CD4-positive, alpha-beta T cell (primary cell): ENCODE measurements at places on chromosomes 3 and 15.
A peak's percentile ranks its signal among the peaks of the same experiment; 100 is the strongest.

DNA sequence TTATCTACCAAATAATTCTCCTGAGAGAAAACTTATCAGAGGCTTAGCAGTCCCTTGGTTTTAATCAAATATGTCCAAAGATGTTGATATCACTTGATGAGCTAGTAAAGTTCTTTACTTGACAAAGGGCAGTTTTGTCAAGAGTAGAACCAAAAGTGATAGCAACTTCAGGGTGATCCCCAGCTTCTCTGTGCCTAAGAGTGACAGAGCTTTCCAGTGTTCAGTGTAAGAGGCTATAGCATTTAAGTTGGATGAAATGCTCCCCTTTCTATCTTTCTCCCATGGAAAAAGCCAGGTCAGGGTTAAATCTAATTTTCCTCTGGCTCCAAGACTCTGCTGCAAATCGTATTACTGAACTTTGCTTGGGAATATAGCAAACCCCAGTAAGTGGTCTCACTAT is 120.8 kb downstream of the UNC13C start:
- no peak for DNase-seq

GRCh38 chr15:60679256-60679655 is 200.3 kb upstream of the ICE2 start:
- no peak for DNase-seq

- DNase-seq, result no peak
These were observed 155.7 kb downstream of the DOCK3 start for GRCh38 chr3:50830451-50830850.

DNA sequence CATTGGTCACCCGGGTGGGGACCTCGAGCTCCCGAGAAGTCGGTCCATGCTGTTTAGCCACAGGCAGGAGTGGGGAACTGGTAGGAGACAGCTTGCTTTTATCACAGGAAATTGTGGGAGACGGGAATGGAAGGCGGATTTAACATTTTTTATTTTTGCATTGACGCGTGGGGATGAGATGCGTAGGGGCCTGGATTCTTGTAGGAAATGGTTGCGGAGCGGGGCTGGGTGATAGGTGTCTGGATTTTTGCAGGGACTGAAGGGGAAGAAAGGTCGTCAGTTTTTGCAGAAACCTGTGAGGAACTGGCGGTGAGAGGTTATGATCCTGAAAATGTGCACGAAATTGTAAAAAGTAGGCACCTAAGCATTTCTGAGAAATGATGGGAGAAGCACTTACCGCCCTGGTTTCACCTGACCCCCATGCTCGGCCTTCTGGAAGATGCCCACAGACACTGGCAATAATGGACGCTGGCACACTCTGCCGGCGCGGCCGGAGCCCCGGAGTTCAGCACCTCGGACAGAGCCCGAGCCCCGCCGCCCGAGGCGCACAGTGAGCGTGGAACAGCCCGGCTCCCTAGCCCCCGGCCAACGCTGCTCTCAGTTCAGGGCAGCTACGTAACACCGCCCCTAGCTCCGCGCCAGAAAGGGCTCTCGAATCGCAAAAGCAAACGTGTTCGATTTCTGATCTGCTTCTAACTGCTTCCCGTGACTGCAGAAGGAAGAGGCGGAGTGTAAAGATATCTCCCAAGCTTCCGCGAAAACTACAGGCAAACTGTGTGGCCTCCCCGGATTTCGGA is 928 bp downstream of the ANKRD34C start:
- DNase-seq, result peak; percentile 22

DNA sequence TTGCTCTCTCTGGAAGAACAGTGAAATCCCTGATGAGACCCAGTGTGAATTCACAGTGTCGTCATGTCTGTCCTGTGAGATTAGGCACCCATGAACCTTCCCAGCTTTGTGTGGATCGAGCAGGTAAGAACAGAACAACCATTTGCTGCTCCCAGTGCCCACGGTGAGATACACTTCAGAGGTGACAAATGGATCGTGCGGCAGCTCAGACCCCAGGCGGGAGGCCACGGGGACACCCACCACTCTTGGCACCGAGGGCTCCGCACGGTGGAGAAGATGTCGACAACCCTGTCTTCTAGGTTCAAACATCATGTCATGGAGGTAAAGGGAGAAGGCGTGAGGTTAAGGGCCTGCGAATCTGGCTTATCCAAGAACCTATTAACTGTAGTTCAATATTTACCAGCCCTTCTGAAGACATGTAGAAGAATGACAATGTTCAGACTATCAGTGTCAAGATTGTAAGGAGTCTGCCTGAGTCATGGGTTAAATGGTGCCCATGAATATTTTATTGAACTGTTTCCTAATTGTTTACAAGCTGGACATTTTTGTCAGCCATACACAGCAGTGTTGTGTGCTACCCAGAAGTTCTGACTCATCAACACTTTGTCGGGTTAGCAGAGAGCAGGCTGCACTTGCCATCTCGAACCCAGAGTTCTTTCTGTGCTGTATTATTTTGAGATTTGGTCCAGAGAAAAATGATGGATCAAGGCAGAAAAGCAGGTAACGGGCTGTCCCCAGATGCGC is 15.5 kb upstream of the PCSK6 start:
- DNase-seq, result no peak

GRCh38 chr3:21484828-21485144 is 266.2 kb downstream of the ZNF385D start:
- no peak for DNase-seq

DNA sequence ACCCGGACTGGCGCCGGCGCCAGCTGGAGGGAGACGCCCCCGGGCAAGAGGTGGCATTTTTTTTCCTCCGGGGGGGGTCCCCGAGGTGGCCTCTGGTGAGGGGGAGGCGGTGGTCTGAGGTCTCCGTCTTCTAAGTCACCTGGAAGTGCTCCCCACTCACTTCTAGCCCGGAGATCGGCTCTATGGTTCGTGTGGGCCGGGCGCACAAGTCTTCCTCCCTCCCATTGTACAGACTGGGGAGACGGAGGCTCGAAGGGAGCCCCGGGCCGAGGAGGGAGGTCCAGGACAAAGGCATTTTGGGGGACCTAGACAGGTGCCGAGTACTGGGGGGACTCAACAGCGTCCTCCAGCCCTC is 4.4 kb downstream of the GATA2 start:
- DNase-seq, result no peak

GRCh38 chr3:24151594-24151993 is 206.5 kb downstream of the NR1D2 start:
- no peak for DNase-seq

DNA sequence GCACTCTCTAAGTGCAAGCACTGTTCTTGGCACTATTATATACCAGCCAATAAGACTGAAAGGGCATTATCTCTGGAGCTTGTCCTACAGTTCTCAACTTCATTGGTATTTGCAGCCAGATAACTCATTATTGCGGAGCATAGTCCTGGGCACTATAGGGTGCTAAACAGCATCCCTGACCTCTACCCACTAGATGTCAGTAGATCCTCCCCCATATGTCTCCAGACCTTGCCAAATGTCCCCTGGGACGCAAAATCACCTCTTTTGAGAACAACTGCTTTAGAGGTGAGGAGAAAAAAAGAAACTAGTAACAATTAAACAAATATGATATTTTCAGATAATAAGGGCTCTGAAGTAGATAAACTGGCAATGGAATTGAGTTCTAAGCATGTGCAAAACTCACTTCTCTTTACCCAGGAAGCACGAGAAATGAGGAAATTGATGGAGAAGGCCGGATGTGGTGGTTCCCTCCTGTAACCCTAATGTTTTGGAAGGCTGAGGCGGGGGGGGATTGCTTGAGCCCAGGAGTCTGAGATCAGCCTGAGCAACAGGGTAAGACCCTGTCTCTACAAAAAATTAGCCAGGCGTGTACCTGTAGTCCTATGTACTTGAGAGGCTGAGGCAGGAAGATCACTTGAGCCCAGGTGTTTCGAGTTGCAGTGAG is 61.4 kb downstream of the FRMD4B start:
- DNase-seq, result no peak

GRCh38 chr3:50174947-50175524 is 16.4 kb upstream of the GNAT1 start:
- DNase-seq, result no peak
